ENCODE measurements at places on chromosomes 4 and X.

- no peak for DNase-seq
Observed at GRCh38 chr4:182413550-182413949, 170.3 kb downstream of the TENM3 start.

DNA sequence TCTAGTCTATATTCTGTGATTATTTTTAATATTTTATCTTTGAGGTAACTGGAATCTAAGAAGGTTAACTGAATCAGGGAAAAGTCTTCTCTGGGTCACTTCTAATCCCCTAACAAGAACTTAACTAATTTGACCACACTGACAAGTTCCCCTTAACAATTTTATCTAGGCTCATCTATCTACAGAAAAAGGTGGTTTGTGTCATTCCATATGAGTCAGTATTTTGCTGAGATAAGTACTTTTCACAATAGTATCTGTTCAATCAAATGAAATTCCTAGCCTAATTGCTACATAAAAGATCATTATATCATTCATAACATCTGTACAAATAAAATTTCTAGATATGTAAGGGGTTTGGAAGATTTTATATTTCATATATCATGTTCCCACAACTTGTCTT lies 45.6 kb downstream of the COL25A1 start:
- DNase-seq = no peak

DNA sequence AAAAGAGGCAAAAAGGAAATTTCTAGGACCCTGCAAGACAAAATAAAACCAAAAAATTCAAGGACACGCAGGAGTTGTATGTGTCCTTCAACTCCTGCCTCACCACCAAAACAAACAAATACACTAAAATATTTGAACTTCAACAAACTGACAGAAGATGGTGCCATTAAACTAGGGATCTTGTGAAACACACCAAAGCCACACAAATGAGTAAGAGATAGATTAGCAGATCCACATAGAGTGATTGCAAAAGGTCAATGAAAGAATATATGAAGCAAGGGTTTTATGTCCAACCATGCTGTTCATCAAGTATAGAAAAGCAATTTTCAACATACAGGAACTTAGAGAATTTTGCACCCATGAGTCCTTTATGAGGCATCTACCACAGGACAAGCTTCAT lies 40.1 kb upstream of the SCML1 start:
- DNase-seq = peak; percentile 19

GRCh38 chrX:22032506-22032905 lies 381 bp downstream of the PHEX start:
- no peak for DNase-seq

DNA sequence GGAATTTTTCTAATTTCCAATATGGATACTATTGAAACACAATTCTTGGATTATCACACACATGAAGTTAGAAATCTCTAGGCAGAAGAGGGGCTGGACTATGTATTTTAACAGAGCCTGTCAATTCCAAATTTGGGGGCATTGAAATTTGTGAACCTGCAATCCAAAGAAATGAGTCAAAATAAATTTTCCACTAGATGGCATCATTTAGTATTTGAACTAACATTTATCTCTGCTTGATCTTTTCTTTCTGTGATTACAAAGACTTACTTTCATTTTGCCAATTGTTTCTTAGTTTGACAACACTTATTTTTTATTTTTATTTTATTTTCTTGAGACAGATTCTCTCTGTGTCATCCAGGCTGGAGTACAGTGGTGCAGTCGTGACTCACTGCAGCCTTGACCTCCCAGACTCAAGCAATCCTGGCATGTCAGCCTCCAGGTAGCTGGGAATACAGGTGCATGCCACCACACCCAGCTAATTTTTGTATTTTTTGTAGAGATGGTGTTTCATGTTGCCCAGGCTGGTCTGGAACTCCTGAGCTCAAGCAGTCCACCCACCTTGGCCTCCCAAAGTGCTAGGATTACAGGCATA lies 2.7 kb upstream of the PYURF start:
- peak; percentile 8 for DNase-seq

GRCh38 chr4:31020363-31020762 lies 300.2 kb downstream of the PCDH7 start:
- no peak for DNase-seq

- DNase-seq = no peak
Observed at GRCh38 chr4:38100474-38101255, 140.5 kb downstream of the PTTG2 start.

- no peak for DNase-seq
Observed at GRCh38 chrX:108516184-108516583, 76.5 kb downstream of the COL4A5 start.

- no peak for DNase-seq
Observed at GRCh38 chrX:8728932-8729535, 2.9 kb downstream of the ANOS1 start.

Measured in stimulated activated naive CD4-positive, alpha-beta T cell (primary cell).